ENCODE measurements at places on chromosomes 5 and 9.

GRCh38 chr5:158434749-158435148, 575.8 kb upstream of the CLINT1 start:
- DNase-seq = no peak

DNA sequence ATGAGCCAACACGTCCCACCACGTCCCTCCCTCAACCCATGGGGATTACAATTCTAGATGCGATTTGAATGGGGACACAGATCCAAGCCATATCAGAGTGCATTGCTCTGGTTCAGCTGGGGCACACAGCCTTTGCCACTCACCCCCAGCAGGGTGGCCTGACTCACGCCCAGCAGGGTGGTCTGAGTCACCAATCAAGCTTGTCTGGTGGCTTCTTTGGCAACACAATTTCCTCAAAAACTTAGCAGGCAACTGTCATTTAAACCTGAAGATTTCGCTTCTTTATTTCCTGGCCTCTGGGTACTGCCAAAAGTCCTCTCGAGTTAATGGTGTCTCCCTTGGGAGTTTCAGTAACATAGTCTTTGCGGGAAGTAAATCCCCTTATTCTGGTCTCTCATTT, 16.3 kb upstream of the SEMA5A start:
- no peak for DNase-seq

- peak; percentile 91 for DNase-seq
These were observed 115.9 kb downstream of the CDC42SE2 start for GRCh38 chr5:131379723-131380122.

GRCh38 chr5:65812648-65813047, 90.6 kb downstream of the NLN start:
- no peak for DNase-seq

DNA sequence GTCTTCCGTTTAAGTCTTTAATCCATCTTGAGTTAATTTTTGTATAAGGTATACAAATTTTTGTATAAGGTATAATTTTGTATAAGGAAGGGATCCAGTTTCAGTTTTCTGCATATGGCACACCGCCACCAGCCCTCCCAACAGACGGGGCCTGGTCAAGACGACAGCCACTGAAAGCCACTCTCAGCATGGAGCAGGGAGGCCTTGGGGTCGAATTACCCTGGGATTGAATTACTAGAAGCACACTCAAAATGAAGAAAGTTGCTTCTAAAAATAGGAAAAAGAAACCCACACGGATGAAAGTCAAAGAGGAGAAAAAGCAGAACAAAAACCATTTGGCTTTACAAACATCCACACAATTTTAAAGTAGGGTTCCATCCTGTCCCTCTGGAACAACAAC, 586.2 kb upstream of the ADAMTS16 start:
- DNase-seq = no peak

GRCh38 chr9:69391946-69392345, 66.9 kb downstream of the ENTREP1 start:
- peak; percentile 28 for DNase-seq

GRCh38 chr9:100070104-100071041, 28.4 kb downstream of the ERP44 start:
- DNase-seq = no peak

DNA sequence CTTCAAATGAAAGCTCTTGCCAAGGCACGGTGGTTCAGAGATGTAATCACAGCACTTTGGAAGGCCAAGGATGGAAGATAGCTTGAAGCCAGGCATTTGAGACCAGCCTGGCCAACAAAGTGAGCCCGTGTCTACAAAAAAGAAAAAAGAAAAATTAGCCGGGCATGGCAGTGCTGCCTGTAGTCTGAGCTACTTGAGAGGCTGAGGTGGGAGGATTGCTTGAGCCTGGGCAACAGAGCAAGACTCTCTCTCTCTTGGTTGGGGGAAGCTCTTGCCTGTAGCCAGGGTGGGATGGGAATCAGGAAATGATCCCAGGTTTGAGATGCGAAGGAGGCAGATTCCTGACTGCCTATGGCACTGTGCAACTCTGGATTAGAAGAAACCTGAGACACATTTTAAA, 62.1 kb downstream of the IL6ST start:
- DNase-seq = no peak

- DNase-seq = peak; percentile 13
These were observed 2.8 kb downstream of the PITX1 start for GRCh38 chr5:135030956-135031812.

- DNase-seq = no peak
These were observed 470.7 kb downstream of the CDK5RAP2 start for GRCh38 chr9:120109242-120109641.

DNA sequence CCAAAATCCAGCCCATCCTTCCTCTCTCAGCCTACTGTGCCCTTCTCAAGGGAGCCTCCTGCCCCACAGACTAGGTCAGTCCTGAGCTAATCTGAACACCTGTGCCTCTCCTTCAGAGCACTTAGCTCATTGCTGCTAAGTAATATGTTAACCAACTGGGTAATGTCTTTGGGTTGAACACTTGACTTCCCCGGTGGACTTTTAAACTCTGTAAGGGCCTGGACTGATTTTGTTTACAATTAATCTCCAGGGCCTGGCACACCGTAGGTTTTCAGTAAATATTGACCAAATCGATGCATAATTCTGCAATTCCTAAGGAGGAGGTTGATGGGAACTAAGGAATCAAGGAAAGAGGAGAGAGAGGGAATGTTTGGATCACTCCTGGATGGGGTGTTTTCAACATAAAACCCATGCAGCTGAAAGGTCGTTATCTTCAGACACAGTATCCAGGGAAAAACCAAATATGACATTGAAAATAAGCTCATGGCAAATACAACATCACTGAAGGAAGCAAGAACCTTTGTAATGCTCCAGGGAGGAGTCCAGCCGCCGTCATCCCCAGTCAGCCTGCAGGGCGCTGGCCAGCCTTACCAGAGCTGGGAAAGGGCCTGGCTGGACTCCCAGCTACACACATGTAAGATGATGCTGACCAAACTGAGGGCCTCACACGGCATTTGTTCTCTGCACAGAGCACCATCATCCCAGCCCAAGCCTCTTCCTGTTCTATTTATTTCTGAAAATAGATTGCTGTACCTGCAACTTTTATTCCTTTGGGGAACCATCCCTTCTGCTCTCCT, 166.3 kb downstream of the C5orf15 start:
- peak; percentile 5 for DNase-seq

GRCh38 chr9:96071076-96071814, 195.8 kb downstream of the ERCC6L2 start:
- peak; percentile 48 for DNase-seq

DNA sequence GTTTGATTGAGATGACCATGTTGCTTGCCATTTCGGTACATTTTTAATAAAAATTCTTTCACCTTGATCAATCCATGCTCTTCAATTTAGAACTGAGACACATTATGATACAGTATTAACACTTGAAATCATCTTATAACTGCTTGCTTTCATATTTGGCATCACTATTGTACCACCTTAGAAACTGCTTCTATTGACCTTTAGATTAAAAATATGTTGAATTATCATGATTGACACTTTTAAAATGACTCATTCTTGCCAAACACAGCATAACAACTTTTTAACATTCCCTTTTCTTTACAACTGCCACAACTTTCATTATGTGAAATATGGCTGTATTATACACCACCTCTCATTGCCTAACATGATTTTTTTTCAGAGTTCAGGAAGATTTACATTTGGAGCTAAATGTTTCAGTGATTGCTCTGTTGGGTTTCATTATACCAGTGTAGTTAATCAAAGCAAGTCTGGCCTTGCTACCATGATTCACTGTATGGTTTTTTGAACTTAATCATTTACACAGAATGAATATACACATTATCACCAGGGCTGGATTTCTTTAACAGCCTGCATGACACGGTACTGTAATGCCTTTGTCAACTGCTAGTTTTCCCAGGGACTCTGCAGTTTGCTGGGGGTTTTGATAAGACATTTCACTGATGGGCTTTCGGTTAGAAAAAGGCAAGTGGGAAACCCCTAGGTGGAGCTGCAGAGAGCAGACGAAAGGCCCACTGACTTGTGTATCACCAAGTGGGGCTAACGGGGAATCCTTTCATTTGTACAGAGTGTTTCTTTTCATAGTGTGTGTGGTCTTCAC, 93.6 kb upstream of the TLE4 start:
- peak; percentile 28 for DNase-seq

GRCh38 chr5:88678770-88679381, 204.1 kb downstream of the MEF2C start:
- DNase-seq = no peak

- DNase-seq = peak; percentile 13
These were observed 220.3 kb downstream of the SPATA31D1 start for GRCh38 chr9:82208741-82209450.

GRCh38 chr5:130159968-130160367, 255.7 kb downstream of the CHSY3 start:
- DNase-seq = no peak

- no peak for DNase-seq
These were observed 11.1 kb upstream of the CEP72 start for GRCh38 chr5:600886-601541.
